ENCODE measurements at places on chromosomes 1 and 21.

- no peak for DNase-seq
Observed at GRCh38 chr1:243246916-243247315, 8.2 kb downstream of the CEP170 start.

DNA sequence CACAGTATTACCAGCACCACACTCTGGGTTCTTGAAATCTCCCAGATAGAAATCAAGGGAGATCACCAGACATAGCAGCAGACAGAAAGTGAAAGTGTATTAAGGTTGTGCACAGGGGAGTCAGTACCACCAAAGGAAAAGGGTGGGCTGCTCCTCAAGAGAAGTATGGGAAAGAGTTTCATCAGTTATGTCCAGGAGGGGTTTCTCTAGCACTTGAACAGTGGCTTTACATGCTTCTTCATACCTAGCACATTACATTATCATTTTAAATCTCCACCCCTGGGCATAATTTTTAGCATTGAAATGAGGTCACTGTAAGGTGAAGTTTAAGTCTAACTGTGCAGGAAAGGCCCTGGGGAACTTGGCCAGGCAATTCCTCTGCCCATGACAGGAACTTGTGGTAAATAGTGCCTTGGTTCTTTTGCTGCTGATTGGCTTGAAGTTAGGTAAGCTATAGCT lies 601.0 kb downstream of the NUF2 start:
- no peak for DNase-seq

DNA sequence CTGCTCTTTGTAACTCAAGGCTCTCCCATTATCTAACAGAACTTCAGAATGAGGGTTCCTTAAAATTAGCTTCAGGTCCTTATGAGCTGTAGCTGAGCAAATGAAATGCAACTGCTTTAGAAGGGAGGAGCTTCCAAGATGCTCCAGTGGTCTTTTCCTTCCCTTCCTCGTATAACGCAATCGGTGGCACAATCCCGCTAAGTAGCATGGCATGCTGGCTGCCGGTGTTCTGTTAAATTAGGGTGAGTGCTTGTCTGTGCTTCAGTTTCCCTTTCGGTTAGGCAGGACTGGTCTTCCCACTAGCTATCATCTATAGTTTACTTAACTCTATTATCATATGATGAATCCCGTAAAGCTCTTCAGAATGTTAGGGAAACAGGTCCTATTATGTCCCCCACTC lies 917 bp downstream of the KIAA0040 start:
- DNase-seq = no peak

GRCh38 chr1:17976854-17977253 lies 130.7 kb upstream of the IGSF21 start:
- no peak for DNase-seq

GRCh38 chr1:179142889-179143299 lies 61.0 kb downstream of the TOR3A start:
- DNase-seq = no peak

GRCh38 chr1:151995774-151996173 lies 2.1 kb upstream of the S100A10 start:
- no peak for DNase-seq

DNA sequence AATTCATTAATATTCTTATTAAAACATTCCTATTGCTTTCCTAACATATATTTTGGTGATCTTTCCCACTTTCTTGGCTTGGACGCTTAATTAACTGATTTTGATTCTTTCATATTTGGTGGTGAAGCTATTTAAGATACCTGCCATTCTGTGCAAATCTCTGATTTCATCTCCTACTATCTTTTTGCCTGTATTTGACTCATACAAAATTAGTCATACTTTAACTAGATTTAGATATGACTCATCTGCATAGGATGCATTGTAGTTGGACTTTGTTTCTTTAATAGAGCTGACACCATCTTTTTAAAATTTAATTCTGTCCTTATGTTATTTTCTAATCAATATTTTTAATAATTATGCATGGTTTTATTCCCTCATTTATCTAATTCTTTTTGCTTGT lies 93.8 kb upstream of the PLPPR4 start:
- no peak for DNase-seq

DNA sequence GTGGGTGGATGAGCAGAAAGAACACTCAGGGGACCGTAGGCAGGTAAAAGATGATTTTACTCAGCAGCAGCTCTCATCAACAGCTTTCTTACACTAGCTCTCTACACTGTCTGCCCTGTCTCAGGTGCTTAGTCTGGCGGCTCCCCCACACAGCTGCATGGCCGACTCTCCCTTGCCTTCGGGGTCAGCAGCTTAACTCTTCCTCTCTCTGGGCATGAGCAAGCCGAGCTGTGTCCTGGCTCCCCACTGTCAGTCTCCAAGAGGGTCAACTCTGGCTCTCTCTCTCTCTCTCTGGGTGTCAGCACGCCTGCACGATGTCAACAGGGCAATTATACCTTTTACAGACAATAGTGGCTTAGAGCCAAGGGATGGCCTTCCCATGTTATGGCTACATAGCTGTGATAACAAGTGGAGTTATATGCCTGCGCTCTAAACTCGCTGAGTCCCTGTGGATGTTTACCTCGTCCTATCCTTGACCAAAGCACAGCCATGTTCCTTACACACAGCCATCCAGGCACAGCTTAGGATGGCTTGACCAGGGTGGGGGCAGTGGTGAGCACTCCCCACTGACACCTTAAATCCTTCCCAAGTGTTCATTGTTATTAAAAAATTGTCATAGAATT lies 3.1 kb upstream of the BCL10 start:
- no peak for DNase-seq

- peak; percentile 72 for DNase-seq
Observed at GRCh38 chr1:162069334-162070093, at the start of gene NOS1AP. Gene NOS1AP (plus strand): TSS chr1:162069691. CDS start chr1:162070178, 487 bp downstream.

- DNase-seq = no peak
Observed at GRCh38 chr1:52530563-52531144, 22.2 kb downstream of the TUT4 start.

- DNase-seq = no peak
Observed at GRCh38 chr1:38474738-38475623, 384.6 kb downstream of the RRAGC start.

DNA sequence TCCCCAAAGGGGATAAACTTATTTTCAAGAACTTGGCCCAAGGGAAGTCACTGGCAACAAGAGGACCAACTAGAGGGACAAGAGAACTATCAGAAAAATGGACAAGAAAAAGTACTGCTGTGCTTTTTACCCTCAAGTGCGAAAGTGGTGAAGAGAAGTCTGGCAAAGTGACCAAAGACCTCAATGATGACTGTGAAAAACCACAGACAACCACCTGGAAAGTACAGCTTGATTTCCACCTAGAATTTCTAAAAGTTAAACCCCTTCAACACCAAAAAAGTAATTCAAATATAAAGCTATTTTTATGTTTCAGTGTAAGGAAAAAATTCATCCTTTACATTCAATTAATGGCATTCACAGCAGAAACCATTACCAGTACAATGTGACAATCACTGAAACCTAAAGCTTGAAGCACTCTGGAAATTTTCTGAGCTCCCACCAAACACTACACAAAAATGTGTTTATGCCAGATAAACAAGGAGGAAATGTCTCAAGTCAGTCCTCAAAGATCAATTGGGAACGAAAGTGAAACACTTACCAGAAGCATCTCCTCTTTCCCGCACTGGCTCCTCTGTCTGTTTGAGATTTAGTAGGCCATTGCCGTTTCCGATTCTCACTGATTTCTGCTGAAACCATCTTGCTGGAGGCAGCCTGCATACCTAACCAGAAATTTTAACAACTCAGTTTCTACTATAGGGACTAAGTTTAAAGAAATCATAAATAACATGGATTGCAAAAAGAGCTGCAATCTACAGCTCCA lies 8.3 kb downstream of the SDE2 start:
- DNase-seq = no peak

- no peak for DNase-seq
Observed at GRCh38 chr21:24636696-24637095, 970.6 kb downstream of the MRPL39 start.

DNA sequence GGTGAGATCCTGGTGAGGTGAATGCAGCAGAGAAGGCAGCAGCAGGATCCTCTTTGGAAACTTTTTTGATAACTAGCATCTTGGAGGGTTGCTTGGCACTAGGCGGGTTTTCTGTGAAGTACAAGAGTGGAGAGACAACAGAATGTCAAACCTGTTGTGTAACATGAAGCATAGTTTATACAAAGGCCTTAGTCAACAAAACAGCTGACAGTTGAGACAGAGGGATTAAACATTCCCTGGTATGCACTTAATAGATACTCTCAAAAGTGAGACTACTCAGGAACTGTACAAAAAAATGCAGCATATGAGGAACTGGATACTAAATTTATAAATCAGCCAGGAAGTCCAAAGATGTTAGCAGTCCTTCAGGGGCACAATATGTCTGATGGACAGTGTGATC lies 16.4 kb upstream of the CCDC17 start:
- DNase-seq = no peak

DNA sequence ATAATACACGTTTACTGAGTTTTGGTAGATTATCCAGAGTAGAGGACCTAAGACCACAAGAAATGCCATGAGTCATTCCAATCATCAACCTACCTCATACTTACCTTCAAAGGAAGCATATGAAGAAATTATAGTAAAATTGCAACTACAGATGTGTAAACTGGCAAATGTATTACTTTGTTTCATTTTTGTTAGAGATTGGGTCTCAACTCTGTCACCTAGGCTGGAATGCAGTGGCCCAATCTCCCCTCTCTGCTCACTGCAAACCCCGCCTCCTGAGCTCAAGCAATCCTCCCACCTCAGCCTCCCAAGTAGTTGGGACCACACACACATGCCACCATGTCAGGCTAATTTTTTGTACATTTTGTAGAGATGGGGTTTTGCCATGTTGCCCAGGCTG lies 5.2 kb downstream of the TMCO1 start:
- DNase-seq = no peak

GRCh38 chr1:225541383-225541782 lies 111.5 kb downstream of the ENAH start:
- DNase-seq = no peak

GRCh38 chr1:222384531-222384930 lies 163.4 kb downstream of the HHIPL2 start:
- no peak for DNase-seq

- no peak for DNase-seq
Observed at GRCh38 chr1:163837206-163837605, 515.5 kb downstream of the NUF2 start.

DNA sequence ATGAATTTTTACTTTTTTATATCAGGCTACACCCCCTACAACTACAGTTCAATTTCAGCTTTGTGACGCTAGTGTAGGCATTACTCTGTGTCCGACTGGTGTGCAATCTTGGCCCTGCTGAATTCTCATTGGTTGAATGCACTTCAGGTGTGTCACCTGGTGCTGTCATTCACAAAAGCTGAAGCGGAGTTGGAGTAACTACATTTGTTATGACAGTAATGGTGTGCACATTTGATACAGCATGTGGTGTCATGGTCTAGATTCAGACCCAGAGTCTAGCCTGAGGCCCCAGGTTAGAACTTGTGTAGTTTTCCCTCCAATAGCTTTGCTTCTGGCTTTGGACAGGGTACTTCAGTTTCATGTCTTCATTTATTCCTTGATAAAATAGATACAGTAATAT lies 88.7 kb downstream of the C1orf94 start:
- DNase-seq = no peak

DNA sequence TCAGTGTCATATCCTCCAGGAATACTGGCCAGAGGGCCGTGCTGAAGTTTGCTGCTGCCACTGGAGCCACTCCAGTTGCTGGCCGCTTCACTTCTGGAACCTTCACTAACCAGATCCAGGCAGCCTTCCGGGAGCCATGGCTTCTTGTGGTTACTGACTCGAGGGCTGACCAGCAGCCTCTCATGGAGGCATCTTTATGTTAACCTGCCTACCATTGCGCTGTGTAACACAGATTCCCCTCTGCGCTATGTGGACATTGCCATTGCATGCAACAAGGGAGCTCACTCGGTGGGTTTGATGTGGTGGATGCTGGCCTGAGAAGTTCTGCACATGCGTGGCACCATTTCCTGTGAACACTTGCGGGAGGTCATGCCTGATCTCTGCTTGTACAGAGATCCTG lies 24.8 kb downstream of the MTR start:
- no peak for DNase-seq

DNA sequence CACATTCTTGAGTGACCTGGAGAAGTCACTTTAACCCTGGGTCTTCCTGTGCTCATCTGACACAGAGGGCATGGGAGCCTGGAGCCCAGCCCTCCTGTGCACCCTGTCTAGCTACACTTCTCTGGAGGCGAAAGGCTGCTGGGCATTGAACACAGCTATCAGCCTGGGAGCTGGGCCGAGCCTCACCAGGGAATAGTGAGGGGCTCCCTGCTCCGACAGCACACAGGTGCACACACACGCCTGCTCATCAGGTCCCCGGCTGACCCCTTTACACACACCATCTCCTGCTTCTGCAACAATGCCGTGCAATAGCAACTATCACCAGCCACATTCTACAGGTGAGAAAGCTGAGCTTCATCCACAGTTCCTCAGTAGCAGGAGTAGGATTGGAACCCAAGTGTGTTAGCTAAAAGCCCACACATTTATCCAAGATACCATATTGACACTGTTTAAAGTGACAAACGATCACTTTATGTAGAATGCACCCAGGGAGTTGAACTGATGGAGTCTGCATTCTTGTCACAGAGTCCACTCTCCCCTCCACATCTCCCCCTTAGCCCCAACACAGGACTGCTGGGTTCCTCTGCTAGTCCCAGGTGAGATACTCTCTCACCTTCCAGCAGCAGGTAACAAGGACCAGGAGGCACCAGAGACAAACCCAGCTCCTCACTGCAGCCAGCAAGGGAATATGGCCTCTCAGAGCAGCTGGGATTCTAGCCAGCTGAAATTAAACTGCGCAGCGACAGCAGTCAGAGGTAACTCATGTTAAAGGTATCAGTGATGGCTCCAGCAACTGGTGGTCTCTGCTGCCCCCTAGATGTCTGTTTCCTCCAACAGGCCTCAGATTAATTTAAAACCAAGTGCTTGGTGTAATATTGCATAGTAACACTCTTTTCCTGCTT lies 18.3 kb upstream of the CAPN8 start:
- peak; percentile 38 for DNase-seq

DNA sequence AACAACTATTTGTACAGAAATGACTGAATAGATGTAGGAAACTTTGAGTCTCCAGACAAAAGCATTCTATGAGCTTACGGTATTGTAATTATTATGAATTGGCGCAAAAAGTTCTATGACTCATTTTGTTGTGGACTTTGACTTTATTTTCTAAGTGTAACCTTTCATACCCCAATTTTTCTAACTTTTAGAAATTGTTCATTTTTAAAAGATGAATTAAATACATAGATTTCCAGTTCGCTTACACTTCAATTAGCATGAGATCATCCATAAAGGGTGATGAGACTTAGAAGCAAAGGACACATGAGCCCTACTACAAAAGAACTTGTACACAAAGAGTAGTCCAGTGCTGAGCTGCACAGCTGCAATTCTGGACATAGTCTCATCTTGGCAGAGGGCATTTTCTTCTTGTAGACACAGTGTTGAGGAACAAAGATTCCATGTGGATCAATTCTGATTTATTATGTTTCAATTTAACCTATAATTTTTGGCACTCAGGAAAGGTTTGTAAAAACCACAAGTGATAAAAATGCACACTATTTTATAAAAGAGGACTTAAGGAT lies 431.1 kb downstream of the LRRIQ3 start:
- DNase-seq = no peak

GRCh38 chr21:17947531-17947930 lies 128.4 kb upstream of the C21orf91 start:
- no peak for DNase-seq

GRCh38 chr1:182389619-182390047 lies 2.0 kb downstream of the GLUL start:
- DNase-seq = no peak

GRCh38 chr1:83086346-83086745 lies 912.6 kb downstream of the TTLL7 start:
- DNase-seq = no peak

GRCh38 chr1:59074598-59074997 lies 222.3 kb upstream of the FGGY start:
- no peak for DNase-seq
